ENCODE measurements at places on chromosomes 12 and 14. TPM values are rescaled to one million over a fixed set of nuclear protein-coding genes. Genes with fewer than 3 reads are reported as not detected.

Gene GAS2L3
- total RNA-seq: 19.1 TPM

Gene GPR137C
- 4.3 TPM for total RNA-seq

Gene SLC10A1
- not detected for total RNA-seq

- no peak overlapping the region for H3K4me3 ChIP-seq
- no peak overlapping the region for H3K27ac ChIP-seq
- DNase-seq: no peak
- H3K36me3 ChIP-seq: no peaks in the 10 kb centered on the region
- no peaks in the 10 kb centered on the region for H3K4me1 ChIP-seq
- H3K27me3 ChIP-seq: no peaks in the 10 kb centered on the region
Observed at GRCh38 chr14:50233951-50234250, 2.5 kb upstream of the SOS2 start.

- H3K27me3 ChIP-seq: no peaks in the 10 kb centered on the region
- H3K4me3 ChIP-seq: no peak overlapping the region
- no peaks in the 10 kb centered on the region for H3K36me3 ChIP-seq
- DNase-seq: no peak
- no peaks in the 10 kb centered on the region for H3K4me1 ChIP-seq
Observed at GRCh38 chr14:56422703-56423213, 156.8 kb upstream of the TMEM260 start.

DNA sequence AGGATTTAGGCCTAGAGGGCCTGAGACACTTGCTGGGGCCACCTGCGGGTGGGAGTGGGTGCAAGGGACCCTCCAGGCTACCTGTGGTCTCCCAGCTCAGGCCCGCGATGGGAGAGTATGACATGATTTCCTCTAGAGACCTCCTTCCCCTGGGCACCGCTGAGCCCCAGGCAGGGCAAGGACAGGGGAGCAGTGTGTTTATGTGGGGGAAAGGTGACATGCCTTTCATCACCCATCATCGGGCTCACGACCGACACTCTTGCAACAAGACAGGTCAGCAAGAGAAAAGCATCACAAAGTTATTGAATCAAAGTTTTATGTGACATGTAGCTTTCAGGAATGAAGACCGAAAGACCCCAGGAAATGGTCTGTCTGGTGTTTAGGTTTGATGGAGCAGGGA lies 19.9 kb downstream of the SH2B3 start:
- H3K27ac ChIP-seq: peak overlapping the region; percentile 10
- H3K4me3 ChIP-seq: no peak overlapping the region
- no peaks in the 10 kb centered on the region for H3K27me3 ChIP-seq
- H3K36me3 ChIP-seq: no peaks in the 10 kb centered on the region
- peaks cover 10% of the 10 kb centered on the region for H3K4me1 ChIP-seq

DNA sequence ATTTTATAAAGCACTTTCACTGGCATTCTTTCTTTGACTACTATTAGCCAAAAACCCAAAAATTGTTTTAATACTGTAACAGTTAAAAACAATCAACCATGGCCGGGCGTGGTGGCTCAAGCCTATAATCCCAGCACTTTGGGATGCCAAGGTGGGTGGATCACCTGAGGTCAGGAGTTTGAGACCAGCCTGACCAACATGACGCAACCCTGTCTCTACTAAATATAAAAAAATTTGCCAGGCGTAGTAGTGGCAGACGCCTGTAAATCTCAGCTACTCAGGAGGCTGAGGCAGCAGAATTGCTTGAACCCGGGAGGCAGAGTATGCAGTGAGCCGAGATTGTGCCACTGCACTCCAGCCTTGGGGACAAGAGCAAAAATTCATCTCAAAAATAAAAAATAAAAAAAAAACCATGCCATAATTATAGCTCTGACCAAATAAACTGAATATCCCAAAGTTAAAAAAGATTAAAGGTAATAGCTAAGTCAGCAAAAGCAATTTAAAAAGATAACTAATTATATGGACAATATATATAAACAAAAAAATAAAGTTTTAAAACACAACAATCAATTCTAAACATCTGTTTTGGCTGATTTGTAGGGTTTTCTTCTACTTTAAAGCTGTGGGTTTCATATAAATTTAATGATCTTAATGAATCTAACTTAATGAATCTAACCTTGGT lies 10.0 kb downstream of the SINHCAF start:
- no peak for DNase-seq
- no peaks in the 10 kb centered on the region for H3K27me3 ChIP-seq
- H3K4me1 ChIP-seq: peaks cover 9% of the 10 kb centered on the region
- no peak overlapping the region for H3K4me3 ChIP-seq
- no peak overlapping the region for H3K27ac ChIP-seq

- H3K27me3 ChIP-seq: no peaks in the 10 kb centered on the region
- no peak overlapping the region for H3K4me3 ChIP-seq
- no peaks in the 10 kb centered on the region for H3K4me1 ChIP-seq
- H3K36me3 ChIP-seq: peaks cover 40% of the 10 kb centered on the region
- H3K27ac ChIP-seq: no peak overlapping the region
Observed at GRCh38 chr14:39050389-39050788, 52.6 kb downstream of the SEC23A start.

- DNase-seq: no peak
- no peak overlapping the region for H3K27ac ChIP-seq
- H3K4me1 ChIP-seq: no peaks in the 10 kb centered on the region
- 0 out of 2 replicates have a peak, but pooled peaks cover 2% of the 10 kb centered on the region for H3K36me3 ChIP-seq
- no peaks in the 10 kb centered on the region for H3K27me3 ChIP-seq
Observed at GRCh38 chr14:31380106-31380505, 40.2 kb downstream of the HEATR5A start.

DNA sequence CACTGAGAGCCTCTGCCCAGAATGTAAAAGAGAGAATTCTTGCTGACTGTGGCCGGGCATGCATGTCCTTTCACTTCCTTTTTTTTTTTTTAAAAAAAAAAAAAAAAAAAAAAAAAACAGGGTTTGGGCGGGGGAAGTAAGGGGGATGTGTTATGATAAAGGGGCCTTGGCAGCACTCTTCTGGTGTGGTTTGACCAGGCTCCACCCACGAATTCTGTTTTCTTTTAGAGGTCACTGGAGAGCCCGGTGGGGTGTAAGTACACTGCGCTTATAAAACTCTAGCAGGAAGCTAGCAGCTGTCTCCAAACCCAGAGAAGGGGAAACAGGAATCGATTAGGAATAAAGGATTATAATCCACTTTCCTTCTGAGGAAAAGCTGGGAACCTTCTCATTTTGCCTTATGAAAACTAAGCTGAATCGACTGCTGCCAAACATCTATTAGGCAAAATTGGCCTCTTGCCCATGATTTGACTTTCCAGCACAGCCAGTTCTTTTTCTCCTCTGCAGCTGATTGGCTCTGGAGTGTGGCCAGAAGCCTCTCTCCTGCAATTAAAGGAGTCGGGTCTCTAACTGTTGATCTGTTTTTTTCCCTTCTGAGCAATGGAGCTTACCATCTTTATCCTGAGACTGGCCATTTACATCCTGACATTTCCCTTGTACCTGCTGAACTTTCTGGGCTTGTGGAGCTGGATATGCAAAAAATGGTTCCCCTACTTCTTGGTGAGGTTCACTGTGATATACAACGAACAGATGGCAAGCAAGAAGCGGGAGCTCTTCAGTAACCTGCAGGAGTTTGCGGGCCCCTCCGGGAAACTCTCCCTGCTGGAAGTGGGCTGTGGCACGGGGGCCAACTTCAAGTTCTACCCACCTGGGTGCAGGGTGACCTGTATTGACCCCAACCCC lies 27.7 kb upstream of the HIGD1C start:
- DNase-seq: no peak
- H3K4me3 ChIP-seq: peak overlapping the region; percentile 30
- no peak overlapping the region for H3K27ac ChIP-seq
- no peaks in the 10 kb centered on the region for H3K27me3 ChIP-seq

DNA sequence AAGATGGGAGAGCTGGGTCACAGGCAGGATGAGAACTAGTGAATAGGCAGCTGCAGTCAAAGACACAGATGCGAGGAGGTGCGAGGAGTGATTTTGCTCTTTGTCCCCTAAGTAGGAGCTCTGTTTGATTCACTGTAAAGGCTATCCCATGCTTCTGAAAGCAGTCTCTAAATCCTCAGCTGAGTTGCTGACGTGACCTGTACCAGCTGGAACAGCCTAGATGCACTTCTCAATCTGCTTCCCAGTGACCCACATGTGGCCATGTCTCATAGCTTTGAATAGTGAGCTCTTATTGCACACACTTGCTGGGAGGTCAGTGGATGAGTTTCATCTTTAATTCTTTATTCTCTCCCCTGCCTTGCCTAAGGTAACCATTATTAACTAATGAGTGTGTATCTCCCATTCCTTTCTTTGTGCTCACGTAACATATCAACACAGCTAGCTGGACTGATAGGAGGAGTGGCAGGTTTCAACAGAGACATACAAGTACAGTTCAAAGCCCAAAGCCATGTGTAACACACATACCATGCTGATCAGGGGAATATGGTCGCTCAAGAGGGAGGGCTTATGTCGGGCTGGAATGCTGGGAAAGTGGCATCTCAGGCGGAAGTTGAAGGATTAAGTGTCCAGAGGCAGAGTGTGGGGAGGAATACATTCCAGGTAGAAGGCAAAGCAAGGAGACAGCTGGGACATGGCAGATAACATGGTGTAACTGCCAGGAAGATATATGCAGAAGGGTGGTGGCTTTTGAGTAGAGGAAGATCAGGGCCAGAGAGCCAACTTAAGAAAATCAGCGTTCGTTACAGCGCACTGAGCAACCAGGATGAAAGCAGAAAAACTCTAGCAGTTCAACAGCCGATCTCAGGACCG lies 15.4 kb upstream of the YY1 start:
- peaks cover 34% of the 10 kb centered on the region for H3K4me1 ChIP-seq
- no peak for DNase-seq
- no peak overlapping the region for H3K27ac ChIP-seq
- H3K4me3 ChIP-seq: no peak overlapping the region
- H3K36me3 ChIP-seq: no peaks in the 10 kb centered on the region

DNA sequence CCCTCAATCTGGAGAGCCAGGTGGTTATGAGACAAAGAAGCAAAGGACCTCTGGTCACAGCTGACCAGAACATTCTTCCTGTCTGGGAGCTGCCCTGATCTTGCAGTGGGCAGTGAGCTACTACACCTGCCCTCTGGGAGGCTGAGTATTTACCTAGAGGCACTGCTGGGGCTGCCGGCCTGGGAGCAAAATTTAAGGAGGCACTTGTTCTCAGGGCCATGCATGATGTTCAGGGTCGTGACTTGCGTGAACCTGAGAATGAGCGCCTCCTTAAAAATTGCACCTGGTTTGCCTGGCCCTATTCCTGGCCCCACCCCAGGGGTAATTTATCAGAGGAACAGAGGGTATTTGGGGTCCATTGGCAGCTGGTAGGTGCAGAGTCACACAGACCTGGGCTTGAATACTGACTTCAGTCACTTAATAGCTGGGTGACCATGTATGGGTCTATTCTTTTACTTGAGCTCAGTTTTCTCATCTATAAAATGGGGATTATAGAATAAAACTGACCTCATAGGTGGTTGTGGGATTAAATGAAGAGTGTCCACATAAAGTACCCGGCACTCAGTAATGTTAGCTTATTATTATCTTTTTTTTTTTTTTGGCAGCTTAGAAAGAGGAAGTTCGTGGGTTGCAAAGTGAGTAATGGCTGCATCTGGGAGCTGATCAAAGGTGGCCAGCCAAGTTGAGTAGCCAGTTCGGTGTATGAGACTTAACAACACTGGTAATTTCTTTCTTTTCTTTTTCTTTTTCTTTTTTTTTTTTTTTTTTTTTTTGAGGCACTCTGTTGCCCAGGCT lies 107.4 kb upstream of the MED13L start:
- H3K27me3 ChIP-seq: no peaks in the 10 kb centered on the region
- no peak for DNase-seq
- no peak overlapping the region for H3K27ac ChIP-seq
- no peaks in the 10 kb centered on the region for H3K36me3 ChIP-seq
- no peak overlapping the region for H3K4me3 ChIP-seq

DNA sequence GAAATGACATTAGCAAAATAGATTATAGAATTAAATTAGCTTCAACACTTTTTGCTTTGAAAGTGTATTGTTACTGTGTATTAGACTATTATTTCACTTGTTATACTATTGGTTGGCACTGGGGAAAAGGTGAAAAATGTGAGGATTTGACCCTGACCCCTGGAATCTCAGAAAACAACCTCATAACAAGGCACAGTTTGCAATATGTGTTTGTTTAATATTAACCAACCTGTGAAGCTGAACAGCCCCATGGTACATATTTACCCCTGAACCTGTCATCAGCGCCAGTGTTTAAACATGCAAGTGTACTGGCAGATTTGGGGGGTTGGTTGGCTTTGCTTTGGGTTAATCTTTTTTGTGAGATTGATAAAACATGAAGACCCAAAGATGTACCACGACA lies 11.7 kb downstream of the SLC38A4 start:
- no peak for DNase-seq
- H3K4me1 ChIP-seq: no peaks in the 10 kb centered on the region
- no peak overlapping the region for H3K4me3 ChIP-seq
- H3K27me3 ChIP-seq: no peaks in the 10 kb centered on the region
- no peak overlapping the region for H3K27ac ChIP-seq

Data from H1 (cell line).